T follicular helper cell (primary cell): ENCODE measurements at places on chromosomes 1 and 21.

GRCh38 chr1:236144033-236144432 lies 1.7 kb downstream of the GPR137B start:
- no peak for DNase-seq

DNA sequence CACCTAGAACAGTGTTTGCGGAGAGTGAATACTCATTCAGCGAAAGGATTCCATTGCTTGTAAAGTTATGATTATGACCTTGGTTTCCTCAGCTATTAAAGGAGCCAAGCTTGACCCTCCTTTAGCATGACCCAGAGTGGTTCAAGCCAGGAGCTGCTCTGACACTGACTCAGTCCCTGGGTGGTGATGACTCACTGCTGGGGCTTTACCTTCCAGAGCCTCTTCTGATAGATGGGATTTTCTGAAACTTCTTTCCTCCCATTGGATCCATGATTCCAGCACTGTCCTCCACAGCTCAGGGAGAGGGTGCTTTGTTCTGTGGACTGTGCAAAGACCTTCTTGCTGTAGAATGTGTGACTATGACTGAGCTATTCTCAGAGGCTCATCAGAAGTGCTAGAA lies 77.4 kb downstream of the S1PR1 start:
- no peak for DNase-seq

- no peak for DNase-seq
Measured at GRCh38 chr1:111205714-111206050, 5.2 kb upstream of the DENND2D start.

DNA sequence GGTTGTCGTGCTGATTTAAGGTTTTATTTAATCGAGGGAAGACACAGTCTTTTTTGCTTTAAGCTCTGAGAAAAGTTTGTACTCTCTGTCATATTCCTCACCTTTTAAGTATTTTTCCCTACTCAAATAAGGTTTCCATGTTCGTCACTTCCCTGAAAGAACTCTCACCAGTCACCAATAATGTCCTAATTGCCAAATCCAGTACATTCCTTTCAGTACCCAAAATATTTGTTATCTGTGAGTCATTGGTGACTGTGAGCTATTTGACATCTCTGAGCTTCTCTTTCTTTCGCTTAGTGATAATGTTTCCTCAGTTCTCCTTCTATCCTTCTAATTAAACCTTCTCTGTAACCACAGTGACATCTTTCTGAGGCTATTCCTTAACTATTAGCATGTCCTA lies 874.2 kb upstream of the ADGRL2 start:
- DNase-seq = no peak

DNA sequence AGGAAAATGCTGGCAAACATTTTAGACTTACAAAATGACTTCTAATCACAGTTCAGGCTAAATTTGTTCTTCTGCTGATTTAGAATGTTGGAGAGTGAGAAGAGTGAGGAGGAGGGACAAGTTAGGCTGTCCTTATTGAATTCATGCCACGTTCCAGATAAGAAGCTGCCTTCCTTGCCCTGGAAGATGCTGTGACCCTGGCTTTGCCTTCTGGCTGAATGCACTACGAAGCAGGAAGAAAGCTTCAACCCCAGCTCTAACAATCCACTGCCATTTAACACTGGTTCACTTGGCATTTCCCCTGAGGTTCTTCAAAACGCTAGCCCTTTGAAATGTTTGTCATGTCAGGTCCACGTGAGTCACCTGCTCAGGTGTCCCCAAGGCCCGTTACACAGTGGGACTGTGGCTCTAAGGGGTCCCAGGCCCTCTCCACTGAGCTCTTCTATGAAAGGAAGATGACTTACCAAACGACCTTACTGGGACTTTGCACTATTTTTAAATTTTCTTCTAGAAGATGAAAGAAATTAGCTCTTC lies 30.0 kb upstream of the LRRC8C start:
- DNase-seq = no peak
